ENCODE measurements at places on chromosomes 6 and 20. TPM values are rescaled to one million over a fixed set of nuclear protein-coding genes. Genes with fewer than 3 reads are reported as not detected.

DNA sequence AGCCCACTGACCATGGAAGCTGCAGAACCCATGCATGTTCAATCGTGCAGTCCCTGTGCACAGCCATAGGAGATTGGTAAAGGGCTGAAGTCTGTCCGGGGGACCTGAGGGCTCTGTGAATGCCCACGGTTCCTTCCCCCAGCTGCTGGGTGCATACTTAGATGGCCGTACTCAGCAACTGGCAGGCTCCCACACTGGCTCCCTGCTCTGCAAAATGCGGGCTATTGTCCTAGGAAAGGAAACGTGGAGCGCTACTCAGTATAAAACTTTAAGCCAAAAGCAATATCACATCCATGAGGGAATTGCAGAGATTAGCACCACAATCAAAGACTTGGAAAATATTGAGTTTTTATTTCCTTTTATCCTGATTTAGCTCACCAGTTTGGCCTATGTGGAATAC is 202.0 kb downstream of the WDR27 start:
- H3K27me3 ChIP-seq: no peaks in the 10 kb centered on the region
- peaks cover 5% of the 10 kb centered on the region for H3K36me3 ChIP-seq
- no peak overlapping the region for H3K4me3 ChIP-seq
- H3K4me1 ChIP-seq: no peaks in the 10 kb centered on the region

DNA sequence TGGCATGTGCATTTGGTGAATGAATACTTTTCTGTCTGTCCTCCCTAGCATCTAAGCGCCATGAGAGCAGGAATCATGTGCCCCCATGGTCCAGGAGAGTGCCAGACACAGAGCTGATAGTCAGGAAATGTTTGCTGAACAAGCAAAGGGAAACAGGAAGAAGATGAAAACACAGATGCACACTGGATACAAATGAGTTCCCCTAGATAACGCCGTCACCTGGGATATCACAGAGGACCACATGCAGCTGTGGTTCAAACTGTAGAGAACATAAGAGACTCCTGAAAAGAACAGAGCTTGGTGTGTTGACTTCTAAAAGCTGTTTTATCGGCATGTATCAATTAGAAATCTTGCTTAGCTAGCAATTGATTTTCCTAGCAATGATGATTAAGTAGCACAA is 293.7 kb downstream of the BTBD3 start:
- H3K27me3 ChIP-seq: no peaks in the 10 kb centered on the region
- H3K36me3 ChIP-seq: no peaks in the 10 kb centered on the region

DNA sequence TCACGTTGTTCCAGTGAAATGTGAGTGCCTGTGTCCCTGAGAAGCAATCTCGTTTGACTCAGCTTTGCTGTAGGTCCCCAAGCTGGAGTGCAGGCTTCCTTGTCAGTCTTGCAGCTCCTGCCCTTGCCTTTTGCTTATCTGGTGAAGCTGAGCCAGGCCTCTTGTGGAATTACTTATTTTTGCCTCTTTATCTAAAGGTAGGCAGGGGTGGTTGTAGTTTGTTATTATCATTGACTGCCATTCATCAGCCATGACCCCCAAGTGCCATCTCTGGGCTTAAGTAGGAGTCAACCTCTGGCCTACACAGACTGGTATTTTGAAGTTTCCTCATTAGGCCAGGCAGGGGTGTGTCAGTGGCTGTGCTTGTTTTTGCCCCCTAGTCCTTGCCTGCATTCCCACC is 2.1 kb downstream of the TMEM14B start:
- no peaks in the 10 kb centered on the region for H3K27me3 ChIP-seq
- H3K36me3 ChIP-seq: peaks cover 20% of the 10 kb centered on the region
- no peak overlapping the region for H3K27ac ChIP-seq
- no peak overlapping the region for H3K4me3 ChIP-seq
- no peak for DNase-seq
- H3K4me1 ChIP-seq: peaks cover 4% of the 10 kb centered on the region

Gene MLN
- total RNA-seq: not detected

Gene SRSF12
- total RNA-seq: 7.6 TPM

Measured in H9 (cell line).